AG09309 (cell line): ENCODE measurements at places on chromosomes 2 and 18.
A peak's percentile ranks its signal among the peaks of the same experiment; 100 is the strongest.

GRCh38 chr2:207749873-207750272, 19.8 kb downstream of the FZD5 start:
- no peak for DNase-seq

DNA sequence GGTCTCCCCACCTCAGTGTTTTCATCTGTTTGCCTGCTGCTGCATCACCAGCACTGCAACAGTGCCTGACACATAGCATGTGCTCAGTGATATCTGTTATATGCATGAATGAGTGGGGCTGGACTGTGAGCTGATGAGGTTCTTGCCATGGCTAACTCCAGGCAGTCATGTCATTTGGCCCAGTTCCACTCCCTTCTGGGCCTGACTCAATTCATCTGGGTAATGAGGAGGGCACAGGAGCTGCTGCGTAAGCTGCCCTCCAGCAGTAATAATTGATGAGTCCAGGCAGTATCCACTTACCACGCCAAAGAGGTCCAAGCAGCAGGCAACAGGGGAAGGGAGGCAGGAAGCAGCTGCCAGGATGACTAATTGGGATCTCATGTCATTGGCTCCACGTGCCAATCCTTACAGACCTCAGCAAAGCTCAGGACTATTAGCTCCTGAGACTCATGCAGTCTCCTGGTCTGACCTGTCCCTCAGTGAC, 34.1 kb upstream of the MAT2A start:
- DNase-seq = peak; percentile 94

DNA sequence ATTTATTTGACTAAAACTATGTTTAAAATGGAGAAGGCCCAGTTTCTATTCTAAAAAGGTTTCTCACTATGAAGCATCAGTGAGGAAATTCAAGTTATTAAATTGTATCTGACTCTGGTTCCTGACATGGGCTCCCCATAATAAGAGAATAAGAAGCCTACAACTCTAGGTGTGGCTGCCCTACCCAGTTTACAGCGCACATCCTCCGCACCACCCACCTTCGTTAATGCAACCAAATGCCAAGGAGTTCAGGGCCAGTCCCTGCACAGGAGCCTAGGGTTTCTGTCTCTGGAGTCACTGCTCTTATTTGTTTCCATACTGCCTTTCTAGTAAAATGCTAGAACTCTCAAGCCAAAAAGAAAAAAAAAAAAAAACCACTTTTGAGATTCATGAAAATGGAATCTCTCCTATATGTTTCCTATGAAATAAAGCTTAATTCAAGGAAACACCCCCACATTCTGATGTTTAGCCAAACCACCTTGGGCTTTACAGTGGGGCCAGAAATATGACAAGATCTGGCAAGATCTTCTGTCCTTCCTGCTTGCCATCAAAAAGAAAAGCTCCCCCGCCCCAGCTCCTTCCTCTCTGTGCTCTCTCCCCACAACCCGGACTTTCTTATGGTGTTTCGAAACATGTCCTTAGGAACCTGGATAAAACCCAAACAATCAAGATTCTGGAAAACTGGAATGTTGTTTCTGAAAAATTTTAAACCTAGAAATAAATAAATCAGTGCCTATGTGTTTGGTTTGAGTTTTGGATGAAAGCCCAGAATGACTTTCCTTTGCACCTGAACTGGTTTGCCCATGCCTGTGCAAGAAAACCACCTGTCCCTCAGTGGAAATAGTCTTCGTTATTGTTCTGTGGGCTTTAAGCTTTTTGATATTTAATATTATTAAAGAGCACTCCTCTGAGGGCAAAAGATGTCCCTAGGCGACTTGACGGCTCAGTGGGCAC, 136.7 kb downstream of the SP3 start:
- DNase-seq = no peak

DNA sequence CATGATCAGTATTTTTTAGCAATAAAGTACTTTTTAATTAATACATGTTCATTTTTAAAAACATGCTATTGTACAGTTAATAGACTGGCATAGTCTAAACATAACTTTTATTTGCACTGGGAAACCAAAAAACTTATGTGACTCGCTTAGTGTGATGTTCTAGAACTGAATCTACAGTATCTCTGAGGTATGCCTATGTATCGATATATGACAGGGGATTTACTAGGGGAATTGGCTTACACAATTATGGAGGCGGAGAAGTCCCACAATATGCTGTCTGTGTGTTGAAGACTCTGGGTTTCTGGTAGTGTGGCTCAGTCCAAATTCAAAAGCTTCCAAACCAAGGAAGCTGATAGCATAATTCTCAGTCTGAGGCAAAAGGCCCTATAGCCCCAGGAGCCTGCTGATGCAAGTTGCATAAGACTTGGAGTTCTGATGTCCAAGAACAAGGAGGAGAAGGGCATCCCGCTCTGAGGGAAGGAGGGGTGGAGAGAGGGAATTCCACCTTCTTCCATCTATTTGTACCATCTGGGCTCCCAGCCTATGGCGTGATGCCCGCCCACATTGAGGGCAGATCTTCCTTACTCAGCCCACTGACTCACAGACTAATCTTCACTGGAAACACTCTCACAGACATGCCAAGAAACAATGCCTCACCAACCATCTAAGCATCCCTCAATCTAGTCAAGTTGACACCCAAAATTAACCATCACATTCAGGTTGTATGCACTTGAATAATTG, 27.5 kb downstream of the ZNF638 start:
- peak; percentile 49 for DNase-seq

DNA sequence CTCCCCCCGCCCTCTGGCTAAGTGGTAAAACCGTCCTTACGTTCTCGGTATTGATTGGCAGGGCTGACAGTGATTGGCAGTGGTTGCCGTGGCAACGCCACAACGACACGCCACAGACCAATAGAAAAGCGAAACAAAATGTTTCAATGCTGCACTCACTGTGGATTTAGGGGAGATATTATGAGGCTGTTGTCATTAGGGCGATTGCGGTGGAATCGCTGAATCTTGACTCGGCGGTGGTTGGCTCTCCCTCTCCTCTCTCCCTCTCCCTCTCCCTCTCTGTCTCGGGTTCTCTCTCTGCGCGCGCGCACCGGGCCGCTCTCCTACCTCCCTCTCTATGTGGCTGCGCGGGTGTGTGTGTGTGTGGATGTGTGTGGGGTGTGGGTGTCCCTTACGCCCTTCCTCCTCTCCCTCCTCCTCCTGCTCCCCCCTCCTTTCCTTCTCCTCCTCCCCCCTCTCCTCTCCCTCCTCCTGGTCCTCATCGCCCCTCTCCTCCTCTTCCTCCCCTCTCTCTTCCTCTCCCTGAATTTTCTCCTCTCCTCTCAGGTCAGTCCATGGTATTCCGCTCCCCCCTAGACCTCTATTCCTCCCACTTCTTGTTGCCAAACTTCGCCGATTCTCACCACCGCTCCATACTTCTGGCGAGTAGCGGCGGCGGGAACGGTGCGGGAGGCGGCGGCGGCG, at the start of gene SIX3:
Gene SIX3, plus strand, starts transcription at position 152 of the 684 bp plus-strand sequence. Its CDS starts 403 bp downstream, at position 555.
- DNase-seq = no peak

DNA sequence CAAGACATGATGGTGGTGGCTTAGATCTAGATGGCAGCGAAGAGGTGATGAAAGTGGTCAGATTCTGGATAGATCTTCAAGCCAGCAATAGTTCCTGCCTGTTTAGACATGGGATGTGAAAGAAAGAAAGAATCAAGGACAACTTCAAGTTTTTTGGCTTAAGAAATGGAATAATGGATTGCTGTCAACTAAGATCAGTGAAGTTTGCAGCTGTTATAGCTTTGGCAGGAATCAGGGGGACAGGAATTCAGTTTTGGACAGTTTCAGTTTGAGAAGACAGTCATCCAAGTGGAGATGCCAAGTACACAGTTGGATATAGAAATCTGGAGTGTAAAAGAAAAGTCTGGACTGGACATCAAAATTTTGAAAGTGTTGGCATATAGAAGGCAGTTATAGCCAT, 283.7 kb upstream of the PKDCC start:
- no peak for DNase-seq

GRCh38 chr2:234699456-234699855, 202.6 kb upstream of the ARL4C start:
- no peak for DNase-seq

GRCh38 chr2:136151021-136151971, 33.3 kb upstream of the CXCR4 start:
- no peak for DNase-seq

DNA sequence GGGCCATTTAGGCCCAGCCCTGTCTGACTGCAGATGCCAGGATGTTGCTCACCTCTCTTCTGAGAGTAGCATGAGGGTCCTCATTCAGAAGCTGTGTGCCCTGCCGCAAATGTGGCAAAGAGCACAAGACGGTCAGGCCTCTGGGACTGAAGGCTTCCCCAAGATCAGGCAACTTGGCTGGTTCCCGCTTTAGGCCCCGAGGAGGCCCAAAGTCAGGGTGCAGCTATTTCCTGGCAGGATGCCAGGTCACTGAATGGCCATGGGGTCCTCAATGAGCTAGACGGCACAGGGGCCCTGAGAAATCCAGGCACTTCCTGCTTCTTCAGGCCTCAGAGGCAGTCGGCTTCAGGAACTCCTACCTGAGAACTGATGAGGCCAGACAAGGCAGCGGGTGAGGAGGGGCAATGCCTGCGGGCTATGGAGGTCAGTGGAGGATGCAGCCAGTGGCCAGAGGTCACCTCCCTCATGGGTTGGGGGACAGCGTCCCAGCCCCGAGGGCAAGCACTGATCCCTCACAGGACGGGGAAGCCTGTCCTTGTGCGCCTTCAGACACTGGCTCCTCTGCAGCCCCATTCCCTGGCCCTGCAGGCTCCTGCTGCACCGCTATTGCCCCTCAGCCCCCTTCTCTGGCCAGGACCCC, 44.9 kb downstream of the LMAN2L start:
- DNase-seq = no peak

DNA sequence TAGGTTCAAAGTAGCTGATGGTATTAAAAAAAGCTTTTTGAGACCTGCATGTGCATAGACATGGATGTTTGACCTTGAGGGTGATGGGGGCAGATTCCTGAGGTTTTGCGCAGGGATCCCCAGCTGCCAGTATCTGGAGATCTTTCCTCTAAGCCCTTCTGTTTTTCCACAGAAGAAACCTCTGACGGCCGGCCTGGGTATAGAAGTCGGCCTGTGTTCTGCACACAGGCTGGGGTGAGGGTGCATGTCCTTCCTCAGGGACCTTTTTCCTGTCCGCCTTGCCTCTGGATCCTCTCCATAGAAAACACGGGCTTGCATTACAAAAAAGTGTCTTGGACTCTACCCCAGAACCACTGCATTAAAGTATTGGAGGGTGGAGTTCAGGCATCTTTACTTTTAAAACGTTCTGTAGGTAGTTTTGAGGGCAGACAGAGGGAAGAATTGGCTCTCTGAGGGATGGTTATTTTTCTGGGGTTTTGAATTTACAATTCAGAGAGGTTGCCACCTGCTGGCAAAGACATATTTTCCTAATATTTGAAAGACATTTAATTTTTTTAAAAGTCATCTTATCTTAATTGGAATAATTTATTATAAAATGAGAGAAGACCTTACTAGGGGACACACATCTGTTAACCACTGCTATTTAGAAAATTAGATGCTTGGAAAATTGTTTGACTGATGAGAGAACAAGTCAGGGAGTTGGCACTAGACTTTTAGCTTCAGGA, 350.6 kb downstream of the DCDC2C start:
- no peak for DNase-seq

DNA sequence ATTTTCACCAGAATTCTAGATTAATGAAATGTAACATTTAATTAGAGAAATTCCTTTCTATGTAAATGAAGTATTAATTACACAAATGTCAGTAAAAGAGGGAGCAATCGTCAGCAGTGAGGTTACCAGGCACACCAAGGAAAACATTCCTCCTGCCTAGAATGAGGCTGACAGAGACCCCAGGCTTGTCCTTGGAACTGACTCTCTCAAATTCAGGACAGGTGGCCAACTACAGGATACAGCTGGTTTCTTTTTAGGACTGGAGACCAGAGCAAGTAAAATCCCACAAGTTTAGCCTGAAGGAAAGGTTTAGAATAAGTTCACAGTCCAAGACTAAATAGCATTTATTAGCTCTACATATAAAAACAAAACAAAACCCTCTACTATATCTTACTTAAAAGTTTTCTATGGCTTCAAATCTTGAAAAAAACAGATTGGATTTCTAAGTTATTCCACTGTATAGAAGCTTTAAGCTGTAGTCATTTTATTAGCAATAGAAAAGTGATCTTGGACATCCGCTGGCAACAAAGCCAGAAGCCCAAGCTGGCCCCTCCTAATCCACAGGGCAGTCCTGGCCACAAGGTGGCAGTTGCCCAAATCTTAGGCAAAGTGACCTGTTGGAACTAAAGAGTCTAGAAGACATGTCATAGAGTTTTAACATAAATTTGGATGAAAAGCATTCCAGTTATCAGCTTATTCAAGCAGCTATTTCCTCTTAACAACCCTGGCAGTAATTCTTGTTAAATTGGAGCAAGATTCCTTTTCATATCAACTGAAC, 81.0 kb downstream of the SP3 start:
- no peak for DNase-seq

DNA sequence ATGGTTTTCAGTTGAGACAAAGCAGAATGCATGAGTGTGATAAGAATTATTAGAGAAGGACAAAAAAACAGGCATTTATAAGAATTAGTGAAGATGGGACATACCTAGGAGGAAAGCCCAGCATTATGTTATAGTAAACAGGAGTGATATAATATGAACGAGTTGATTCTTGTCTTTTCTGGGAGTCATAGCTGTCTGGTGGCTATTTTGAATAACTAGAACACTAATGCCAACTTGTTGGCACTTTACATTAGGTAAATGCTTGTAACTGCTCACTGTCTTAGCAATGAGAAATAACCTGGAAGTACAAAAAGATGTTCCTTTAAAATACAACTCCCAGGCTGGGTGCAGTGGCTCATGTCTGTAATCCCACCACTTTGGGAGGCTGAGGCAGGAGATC, 540.8 kb upstream of the SPHKAP start:
- DNase-seq = no peak

GRCh38 chr2:15725101-15725781, 133.6 kb downstream of the DDX1 start:
- DNase-seq = no peak

GRCh38 chr2:189328848-189329245, 112.4 kb upstream of the WDR75 start:
- no peak for DNase-seq

- DNase-seq = no peak
Measured at GRCh38 chr18:23451491-23451890, 1.6 kb upstream of the RIOK3 start.

GRCh38 chr18:10378688-10379420, 75.6 kb upstream of the APCDD1 start:
- peak; percentile 35 for DNase-seq

DNA sequence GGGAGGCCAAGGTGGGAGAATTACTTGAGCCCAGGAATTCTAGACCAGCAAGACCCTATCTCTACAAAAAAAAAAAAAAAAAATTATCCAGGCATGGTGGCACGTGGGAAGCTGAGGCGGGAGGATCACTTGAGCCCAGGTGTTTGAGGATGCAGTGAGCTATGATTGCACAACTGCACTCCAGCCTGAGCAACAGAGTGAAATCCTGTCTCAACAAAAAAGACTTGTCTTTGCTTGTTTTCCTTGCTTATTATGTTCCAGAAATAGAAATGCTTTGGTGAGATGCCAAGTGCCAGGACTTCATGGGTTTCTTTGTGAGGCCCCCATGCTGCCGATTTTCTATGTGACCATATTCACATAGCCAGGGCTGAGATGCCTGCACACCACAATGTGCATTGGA, 9.0 kb downstream of the DCDC2C start:
- DNase-seq = no peak

GRCh38 chr2:237774811-237775553, 23.6 kb upstream of the RBM44 start:
- DNase-seq = no peak

- DNase-seq = no peak
Measured at GRCh38 chr18:22348521-22349316, 69.0 kb downstream of the CTAGE1 start.
